ENCODE measurements at places on chromosomes 13 and 19.

DNA sequence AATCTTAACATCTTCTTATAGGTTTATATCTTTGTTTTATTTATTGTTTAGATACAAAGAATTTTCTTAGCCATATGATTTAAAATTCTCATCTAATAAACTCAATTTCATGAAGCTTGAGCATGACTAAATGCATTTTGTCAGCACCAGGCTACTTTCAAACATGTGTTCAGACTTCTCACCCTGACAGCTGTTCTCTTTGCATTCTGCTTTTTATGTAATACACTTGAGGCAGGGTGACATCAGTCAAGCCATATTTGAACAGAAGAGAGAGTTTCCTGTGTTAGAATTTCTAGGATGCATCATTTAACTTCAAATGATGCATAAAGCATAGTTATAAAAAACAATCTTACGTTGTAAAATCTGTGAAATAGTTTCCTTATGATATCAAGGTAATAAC, 1295.1 kb upstream of the PCDH20 start:
- DNase-seq: no peak

DNA sequence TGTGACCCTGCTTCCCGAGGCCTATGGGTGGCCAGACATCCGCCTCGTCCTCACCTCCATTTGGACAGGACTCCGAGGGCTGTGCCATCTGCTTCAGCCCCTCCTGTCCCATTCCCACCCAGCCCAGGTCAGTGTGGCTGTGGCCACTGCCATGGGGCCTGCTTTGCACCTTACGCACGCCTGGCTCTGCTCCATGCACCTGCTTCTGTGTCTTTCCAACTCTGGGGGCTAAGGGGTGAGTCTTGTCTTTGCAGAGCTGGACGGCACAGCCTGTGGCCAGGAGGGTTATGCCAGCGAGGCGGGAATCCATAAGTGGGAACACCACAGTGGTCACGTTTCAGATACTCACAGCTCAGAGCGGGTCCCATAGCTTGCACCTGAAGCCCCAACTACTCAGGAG, 5.2 kb upstream of the ZNF554 start:
- no peak for DNase-seq

DNA sequence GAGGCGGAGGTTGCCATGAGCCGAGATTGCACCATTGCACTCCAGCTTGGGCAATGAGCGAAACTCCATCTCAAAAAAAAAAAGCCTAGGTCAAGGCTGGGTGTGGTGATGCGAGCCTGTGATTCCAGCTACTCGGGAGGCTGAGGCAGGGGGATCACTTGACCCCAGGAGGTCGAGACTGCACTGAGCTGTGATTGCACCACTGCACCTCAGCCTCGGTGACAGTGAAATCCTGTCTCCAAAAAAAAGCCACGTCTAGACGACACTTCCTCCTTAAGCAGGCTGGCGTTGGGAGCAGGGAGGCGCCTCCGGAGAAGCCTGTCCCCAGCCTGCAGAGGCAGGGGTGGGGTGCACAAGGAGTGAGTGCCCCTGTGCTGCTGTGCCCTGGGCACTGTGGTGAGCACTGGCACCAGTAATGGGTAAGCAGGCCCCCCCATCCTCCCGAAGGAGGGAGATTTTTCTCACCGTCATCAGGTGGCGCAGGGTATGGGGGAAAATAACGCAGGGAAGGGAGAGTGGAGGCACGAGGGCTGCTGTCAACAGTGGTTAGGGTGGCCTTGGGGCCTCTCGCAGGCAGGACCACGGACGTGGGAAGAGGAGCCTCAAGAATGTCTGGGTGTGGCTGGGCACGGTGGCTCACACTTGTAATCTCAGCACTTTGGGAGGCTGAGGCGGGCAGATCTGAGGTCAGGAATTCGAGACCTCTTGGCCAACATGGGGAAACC, 706 bp downstream of the P2RY11 start:
- DNase-seq: no peak

- DNase-seq: no peak
These were observed 1.4 kb downstream of the ZNF536 start for GRCh38 chr19:30373593-30373992.

DNA sequence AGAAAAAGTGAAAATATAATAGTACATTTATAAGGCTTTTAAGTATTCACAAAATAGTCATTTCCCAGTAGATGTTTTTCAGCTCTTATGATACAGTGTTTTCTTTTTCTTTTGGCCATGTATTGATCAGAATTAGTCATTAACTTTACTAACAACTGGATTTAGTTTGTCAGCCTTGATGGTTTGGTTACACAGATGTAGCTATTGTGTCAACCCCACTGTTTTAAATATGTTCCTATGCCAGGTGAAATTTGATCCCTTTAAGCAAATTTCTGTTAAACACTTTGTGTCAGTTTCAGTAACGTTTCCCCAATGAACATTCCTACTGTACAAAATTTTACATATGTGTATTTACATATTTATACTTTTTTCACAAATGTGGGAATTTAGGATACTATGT, 261.5 kb upstream of the STARD13 start:
- DNase-seq: no peak

GRCh38 chr19:55206664-55207500, 2.4 kb downstream of the PTPRH start:
- DNase-seq: no peak

DNA sequence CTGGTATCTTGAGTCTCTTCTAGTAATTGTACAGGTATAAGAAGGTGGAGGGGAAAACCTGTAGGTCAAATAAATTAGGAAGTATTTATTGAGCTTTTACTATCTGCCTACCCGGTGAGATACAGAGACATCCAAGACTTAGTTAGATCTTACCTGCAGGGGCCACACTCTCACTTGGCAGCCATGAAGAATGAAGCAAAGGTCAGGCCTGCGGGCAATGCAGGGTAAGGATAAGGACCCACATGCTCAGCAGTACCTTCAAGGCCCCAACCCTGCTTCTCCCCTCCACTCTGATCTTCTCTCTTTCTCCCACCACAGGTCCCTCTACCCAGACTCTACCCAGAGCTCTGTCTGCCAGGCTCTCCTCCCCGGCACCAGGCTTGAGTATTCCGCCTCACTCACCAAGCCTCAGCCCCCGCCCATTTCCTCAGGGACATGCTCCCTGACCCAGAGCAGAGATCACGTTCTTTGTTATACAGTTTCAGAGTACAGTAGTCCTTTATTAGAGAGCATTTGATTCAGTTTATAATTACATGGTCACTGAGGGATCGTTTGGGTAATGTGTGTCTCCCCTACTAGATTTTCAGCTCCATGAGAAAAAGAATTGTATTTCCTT, 18.9 kb upstream of the CLDN10 start:
- DNase-seq: no peak

- no peak for DNase-seq
These were observed 336.5 kb downstream of the MZT1 start for GRCh38 chr13:72390909-72391308.

DNA sequence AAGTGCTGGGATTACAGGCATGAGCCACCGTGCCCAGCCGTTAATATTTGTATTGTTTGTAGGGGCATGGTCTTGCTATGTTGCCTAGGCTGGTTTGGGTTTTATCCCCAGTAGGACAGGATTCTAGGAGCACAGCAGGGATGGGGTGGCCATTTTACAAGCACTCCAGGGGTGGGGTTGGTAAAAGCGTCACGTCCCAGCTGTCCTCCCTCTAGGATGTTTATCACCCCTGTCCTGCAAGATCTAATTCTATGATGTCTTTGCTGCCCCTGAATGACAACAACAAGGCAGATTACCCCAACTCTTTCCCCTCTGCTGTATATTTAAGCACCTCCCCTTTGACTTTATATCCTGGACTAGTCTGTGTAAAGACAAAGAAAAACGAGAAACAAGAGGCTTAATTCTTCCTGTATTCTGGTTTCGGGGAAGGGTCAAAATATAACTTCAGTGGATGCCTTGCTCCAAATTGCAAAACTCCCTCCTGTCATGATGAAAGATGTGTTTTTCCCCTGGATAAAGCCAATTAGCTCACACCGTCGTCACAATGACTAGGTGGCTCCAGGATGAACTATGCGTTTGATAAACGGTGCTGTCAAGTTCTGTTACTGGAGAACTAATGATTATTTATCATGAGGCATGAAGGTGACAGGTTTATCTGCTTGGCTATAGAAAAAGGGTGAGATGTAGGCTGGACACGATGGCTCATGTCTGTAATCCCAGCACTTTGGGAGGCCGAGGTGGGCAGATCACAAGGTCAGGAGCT, 27.8 kb upstream of the OR1M1 start:
- DNase-seq: no peak

DNA sequence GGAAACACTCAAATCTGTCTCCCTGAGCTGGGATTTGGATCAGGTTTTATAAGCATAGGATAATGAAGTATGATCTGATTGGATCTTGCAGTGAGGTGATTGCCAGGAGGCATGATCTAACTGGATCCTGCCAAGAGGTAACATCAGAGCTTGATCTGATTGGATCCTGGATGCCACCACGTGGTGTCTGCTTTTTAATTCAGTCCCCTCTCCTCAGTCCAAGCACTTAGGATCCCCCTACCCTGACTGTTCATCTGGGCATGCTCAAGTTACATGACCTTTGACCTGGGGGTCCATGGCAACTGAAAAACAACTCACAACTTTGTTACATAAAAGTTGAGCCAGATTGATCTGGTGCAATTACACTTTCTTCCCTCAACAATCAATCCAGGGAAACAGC, 47.5 kb upstream of the LSM14A start:
- no peak for DNase-seq

- DNase-seq: no peak
These were observed 267.3 kb downstream of the LHFPL6 start for GRCh38 chr13:39335721-39336120.

DNA sequence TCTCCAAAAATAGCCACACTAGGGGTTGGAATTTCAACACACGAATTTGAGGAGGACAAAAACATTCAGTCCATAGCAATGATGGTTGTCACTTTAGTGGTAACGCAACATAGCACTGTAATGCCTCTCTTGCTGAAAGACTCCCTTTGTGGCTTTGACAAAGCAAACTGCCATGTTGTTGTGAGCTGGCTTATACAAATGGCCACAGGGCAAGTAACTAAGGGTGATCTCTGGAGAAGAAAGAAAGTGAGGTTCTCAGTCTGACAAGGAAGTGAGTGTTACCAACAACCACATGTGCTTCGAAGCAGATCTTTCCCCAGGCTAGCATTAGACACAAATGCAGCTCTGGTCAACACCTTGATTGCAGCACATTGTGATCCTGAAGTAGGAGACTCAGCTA, 79.1 kb upstream of the PCDH17 start:
- DNase-seq: no peak

- DNase-seq: peak; percentile 87
These were observed at the start of gene TRIP10 for GRCh38 chr19:6739390-6739882. TSS of gene TRIP10 (plus strand) at chr19:6739680. CDS start at chr19:6739762, 82 bp downstream.

DNA sequence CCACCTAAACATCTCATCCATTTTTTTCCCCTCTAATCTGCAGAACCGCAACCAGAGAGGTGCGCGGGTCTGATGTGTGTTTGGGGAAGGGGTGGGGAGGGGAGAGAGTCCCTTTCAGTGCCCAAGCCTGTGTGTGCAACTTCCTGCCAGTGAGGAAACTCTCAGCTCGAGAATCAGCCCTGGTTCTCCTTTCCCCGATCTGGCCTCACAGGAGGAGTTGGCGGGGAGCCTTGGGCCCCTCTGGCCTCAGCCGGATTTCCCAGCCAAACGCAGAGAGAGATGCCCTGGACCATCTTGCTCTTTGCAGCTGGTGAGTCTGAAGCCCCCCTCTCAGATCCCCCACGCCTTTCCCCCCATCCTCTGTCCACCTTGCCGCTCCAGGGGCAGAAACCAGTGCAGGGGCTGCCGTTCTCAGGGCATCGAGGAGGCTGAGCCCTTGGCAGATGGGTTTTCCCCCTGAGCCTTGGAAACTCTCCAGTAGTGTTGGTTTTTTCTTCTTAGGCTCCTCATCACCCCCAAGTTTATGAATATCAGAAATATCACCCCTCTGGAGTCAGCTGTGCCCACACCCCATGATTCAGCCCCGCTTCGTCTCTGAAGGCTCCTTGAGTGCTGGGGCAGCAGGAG, at the start of gene C19orf38:
TSS of gene C19orf38 (plus strand) at position 186 of the 627 bp plus-strand sequence. CDS start at position 280, 94 bp downstream.
- DNase-seq: no peak

DNA sequence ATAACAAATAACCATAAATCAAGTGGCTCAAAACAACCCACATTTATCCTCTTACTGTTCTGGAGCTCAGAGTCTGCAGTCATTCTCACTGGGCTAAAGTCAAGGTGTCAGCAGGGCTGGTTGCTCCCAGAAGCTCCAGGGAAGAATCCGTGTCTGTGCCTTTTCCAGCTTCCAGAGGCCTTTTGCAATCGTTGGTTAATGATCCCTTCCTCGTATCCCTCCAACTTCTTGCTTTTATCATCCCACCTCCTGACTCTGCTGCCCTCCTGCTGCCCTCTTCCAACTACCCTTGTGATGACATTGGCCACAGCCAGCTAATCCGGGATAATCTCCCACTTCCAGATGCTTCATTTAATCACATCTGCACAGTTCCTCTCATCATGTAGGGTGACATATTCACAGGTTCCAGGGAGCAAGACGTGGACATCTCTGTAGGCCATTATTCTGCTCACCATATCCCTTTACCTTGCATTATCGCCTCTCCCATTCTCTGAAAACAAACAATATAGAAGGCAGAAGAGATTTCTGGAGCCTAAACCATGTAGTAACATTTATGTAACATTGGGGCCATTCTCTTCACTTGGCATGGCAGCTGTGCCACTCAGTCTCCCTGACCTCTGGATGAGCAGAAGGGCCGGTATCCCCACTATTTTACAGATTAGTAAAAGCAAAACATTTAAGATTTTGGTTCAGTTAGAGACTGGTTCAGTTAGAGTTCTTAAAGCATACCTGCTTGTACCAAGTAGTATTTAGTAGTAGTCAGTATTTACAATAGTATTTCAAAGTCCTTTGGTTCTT, 53.5 kb downstream of the RFC3 start:
- no peak for DNase-seq

DNA sequence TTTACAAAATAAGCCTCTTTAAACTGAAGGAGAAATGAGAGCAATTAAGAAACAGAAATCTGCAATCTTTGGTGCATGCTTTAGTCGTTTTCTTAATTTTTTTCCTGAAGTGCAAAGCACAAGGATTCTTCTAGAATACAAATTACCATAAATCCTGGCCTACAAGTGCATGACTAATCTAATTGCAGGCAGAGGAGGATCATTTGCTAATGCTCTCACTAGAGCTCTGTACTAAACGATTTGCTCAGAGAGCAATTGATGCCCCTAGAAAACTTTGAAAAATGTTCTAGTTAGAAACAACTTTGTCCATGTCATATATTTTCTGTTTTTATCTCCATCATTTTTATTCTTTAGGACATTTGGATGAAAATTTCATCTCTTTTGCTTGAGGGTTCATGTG, 193.2 kb downstream of the POU4F1 start:
- DNase-seq: no peak

GRCh38 chr13:100131863-100132574, 43.1 kb downstream of the PCCA start:
- no peak for DNase-seq

DNA sequence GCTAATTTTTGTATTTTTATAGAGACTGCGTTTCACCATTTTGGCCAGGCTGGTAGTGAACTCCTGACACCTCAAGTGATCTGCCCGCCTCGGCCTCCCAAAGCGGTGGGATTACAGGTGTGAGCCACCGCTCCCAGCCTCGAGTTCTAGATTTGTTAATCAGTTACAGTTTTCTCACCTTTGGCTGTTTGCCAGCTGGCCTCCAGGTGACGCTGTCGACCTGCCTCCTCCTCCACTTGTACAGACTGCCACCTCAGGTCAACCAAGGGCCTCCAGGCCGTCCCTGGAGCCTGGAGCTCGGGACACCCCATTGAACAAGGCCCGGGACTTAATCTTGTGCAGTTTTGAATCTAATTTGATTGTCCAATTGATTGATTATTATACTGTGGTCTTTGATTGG, 45.5 kb downstream of the IER2 start:
- DNase-seq: peak; percentile 69

GRCh38 chr19:597406-598315, 8.0 kb downstream of the HCN2 start:
- DNase-seq: no peak
